Stimulated activated CD8-positive, alpha-beta memory T cell treated with anti-CD3 and anti-CD28 coated beads, Interleukin-7, amount 100 ng/mL, for 1 hour (primary cell): ENCODE measurements at places on chromosomes 7 and 10.
A peak's percentile ranks its signal among the peaks of the same experiment; 100 is the strongest.

- DNase-seq = no peak
These were observed 227.6 kb upstream of the IMMP2L start for GRCh38 chr7:111789870-111790269.

GRCh38 chr10:131214521-131215244 lies 96.8 kb downstream of the TCERG1L start:
- no peak for DNase-seq

DNA sequence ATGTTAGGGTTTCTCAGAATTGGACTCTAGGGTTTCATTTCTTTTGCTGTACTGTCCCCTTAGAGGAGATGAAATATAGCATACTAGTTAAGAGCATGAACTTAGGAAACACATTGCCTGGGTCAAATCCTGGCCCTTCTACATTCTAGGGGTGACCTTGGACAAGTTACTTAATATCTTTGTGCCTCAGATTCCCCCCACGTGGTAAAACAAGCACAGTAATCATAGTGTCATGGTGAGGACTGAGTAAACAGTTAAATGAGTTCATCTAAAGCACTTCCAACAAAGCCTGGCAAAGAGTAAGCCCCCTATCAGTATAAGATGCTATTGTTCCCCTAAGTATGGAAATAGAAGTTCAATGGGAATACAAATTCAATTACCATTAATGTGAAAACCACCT lies 5.1 kb downstream of the DPY19L1 start:
- DNase-seq = no peak

- no peak for DNase-seq
These were observed 170.7 kb upstream of the PLPP4 start for GRCh38 chr10:120286280-120286679.

DNA sequence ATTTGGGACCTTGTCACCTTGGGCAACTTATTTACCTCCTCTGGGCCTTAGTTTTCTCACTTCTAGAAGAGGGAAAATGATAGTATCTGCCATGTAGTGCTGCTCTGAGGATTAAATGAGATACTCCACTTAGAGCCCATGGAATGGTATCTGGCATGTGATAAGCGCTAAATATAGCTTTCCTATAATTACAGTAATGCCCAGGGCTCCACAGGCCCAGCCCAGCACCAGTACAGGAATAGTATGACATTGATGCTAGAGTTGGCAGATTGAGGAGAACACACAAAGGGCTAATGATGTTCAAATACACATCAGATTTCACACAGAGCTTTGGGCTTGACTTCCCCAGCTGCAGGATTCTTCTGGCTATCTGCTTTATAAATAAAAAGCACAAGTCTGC lies 34.9 kb downstream of the FAS start:
- DNase-seq = no peak

- DNase-seq = no peak
These were observed 517.1 kb upstream of the ANKRD30A start for GRCh38 chr10:36608251-36608650.

DNA sequence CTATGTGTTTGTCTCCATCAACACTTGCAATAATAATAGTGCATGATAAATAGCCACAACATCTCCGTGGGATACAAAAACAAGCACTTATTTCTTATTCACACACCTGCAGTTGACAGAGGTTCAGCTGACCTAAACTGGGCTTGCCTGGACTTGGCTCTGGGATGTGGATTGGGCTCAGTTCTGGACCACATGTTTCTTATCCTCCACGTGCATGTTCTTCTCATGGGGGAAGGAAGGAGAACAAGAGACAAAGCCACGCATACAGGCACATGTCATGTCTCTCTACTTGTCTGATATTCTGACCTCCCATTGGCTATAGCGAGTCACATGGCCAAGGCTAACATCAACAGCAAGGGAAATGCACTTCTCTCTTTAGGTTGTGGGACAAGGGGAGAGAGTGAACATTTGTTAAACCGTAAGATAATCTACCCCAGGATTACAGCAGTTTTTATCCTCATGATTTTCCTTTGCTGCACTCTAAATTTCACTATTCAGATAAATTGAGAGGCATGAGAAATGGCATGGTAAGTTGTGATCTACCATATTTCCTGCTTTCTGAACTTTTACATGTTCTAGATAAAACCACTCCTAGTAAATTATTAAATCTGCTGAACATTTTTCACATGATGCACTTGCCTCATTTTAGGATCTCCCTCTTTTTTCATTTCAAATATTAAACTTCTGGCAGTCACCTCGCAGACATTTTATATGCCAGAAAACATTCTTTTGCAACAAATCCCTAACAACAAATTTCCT lies 33.7 kb downstream of the CFAP58 start:
- no peak for DNase-seq

DNA sequence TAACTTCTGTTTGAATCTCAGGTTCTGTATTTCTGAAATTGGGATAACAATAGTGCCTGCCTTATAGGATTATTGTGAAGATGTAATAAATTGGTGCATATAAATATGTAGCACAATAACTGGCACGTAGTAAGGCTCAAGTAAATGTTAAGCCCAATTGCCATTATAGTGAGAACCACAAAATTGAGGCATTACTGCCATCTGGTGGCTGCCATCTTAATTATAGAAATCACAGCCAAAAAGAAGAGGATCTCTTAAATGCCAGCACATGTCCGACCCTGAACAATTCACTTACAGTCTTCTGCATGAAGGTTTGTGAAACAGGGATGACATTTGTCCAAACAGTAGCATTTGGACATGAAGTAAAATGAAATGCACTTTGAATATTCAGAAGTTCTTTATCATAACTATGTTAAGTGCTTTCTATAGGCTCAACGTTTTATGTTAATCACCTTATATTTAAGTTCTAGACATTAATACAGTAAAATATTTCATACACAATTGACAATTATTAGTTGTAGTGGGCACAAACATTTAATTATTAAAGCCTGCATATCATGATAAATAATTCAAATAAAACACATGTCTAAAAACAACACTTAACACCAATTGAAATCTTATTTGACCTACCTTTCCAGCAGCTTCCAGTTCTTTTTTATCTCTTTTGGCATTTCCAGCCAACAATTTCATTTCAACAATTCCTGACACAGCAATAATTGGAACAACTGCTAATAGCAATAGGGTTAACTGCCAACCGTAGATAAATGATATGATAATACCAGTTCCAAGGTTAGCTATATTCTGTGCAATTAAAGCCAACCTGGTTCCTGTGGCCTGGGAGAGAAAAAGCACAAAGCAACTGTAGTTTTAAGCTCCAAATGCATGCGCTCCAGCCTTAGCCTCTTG lies 58.5 kb downstream of the ABCB4 start:
- DNase-seq = peak; percentile 19

- DNase-seq = no peak
These were observed 68.0 kb upstream of the PRR15 start for GRCh38 chr7:29495653-29496052.

DNA sequence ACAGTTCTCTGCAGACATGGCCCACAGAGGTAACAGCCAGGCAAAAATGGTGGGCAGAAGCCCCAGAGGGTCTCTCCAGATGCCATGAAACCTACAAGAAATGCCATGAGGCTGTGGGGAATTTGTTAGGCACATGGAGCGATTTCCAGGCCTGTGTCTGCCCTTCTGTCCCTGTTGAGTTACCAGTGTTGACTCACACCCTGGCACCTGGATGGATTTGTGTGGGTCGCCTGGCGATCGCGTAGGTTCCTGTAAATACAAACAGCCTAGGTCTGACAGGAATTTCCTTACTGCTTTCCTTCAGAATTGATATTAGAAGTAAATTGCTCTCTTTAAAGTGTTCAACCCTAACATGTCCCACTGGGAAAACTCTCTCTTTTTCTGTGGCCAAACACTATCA lies 164.9 kb upstream of the EEPD1 start:
- no peak for DNase-seq

- no peak for DNase-seq
These were observed 42.0 kb downstream of the CCDC6 start for GRCh38 chr10:59864141-59864962.

GRCh38 chr10:103653581-103654037 lies 160.1 kb downstream of the NEURL1 start:
- no peak for DNase-seq

- DNase-seq = no peak
These were observed 48.6 kb downstream of the CLEC2L start for GRCh38 chr7:139572071-139572470.

DNA sequence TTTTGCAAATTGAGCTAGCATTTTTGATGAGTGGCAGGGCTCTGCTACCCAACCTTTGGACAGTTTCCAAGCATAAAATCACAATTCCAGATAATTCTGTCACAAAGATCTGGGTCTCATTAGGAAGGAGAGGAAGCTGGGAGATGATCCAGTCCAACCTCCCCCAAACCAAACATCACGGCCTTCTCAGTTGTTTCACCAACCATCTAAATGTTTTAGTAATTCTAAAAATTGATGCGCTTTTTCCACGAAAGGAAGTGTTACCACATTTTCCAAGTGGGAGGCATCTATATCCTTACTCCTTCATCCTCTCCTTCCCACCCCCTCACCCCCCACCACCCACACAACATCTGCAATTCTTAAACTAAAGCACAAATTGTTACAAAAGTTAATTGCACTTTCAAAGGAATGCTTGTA lies 108.3 kb downstream of the EGFR start:
- no peak for DNase-seq
